ENCODE measurements at places on chromosomes 11 and 22.

DNA sequence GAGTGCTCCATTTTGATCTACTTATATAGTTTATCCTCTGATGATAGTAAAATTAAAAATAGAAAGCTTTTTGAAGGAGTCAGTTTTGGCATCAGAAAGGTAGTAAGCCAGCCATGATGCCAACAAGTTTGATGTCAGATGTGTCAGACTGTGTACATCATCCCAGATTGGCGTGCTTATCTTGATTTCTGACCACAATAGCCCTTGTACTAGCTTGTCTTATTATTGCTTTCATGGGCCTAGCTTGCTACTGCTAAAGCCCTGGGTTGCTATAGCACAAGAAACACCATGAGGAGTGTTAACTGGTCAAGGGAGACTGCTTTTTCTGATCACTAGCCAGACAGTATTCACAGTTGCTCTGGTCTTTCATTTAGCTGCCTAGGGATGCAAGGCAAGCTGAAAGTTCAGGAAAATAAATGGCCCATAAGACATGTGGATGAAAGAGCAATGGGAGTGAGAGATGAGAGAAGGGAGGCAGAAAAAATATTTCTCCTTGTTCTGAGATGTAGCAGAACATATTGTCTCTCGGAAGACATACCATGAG lies 1038.5 kb downstream of the JRKL start:
- no peak for DNase-seq

- DNase-seq: no peak
Observed at GRCh38 chr11:116500947-116501602, 271.7 kb downstream of the BUD13 start.

DNA sequence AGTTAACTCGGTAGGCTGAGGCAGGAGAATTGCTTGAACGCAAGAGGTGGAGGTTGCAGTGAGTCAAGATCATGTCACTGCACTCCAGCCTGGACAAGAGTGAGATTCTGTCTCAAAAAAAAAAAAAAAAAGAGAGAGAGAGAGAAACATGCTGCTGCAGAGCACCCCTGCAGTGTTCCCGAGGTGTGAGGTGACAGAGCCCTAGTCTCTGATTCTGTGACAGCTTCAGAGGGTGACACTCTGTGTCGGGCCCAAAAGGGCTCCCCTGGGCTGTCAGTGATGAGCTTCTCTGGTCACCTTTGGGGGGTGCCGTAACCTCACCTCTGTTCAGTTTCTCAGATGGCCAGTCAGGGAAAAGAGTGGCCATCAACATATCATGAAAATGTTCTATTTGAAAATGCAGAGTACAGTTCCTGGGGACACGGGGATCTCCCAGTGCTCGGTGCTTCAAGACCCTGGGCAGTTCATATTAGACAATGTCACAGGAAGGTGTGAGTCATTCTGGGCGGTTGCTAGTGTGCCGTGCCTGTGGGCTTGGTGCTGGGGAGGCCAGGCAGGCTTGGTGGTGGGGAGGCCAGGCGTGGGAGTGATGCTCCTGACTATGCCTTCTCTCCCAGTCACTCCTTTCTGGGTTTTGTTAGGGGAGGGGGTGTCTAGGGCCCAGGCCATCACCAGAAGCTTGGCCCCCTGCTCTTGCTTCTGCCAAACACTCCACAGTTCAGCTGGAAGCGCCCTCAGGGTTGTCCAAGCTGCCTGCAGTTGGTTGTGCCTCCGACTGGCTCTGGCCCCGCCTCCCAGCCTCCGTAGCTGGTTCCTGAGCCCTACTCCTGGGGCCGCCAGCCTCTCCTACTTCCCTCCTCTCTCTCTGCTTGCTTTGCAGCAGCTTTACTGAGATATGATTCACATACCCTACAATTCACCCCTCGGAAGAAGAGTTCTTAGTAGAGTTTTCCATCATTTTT lies 52.5 kb upstream of the CLDN5 start:
- DNase-seq: peak; percentile 18

DNA sequence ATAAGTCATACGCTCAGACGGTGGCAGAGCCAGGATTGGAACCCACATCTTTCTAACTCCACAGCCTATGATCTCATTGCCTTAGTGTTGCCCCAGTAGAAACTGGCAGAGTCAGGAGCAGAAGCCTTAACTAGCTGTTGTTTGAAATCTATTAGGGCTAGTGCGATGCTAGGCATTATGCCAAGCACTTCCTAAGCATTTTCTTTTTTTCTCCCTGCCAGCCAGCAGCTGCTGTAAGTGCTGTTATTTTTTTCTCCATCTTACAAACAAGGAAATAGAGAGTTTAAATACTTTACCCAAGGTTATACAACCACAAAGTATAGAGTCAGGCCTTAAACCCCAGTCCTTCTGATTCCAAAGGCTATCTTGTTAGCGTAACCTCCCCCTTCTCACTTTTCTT lies 161.0 kb upstream of the SORL1-AS1 start:
- DNase-seq: peak; percentile 17

- peak; percentile 69 for DNase-seq
Observed at GRCh38 chr11:27184458-27185312, 144.1 kb downstream of the BBOX1 start.

GRCh38 chr22:19064354-19065054 lies 57.7 kb downstream of the DGCR2 start:
- DNase-seq: no peak

- no peak for DNase-seq
Observed at GRCh38 chr11:106001304-106002012, 20.6 kb downstream of the MSANTD4 start.

GRCh38 chr22:38923463-38924346 lies 33.7 kb upstream of the APOBEC3A start:
- peak; percentile 77 for DNase-seq

- DNase-seq: no peak
Observed at GRCh38 chr11:44831605-44832394, 105.0 kb downstream of the TSPAN18 start.

GRCh38 chr11:70713086-70713835 lies 314.9 kb downstream of the CTTN start:
- DNase-seq: no peak

DNA sequence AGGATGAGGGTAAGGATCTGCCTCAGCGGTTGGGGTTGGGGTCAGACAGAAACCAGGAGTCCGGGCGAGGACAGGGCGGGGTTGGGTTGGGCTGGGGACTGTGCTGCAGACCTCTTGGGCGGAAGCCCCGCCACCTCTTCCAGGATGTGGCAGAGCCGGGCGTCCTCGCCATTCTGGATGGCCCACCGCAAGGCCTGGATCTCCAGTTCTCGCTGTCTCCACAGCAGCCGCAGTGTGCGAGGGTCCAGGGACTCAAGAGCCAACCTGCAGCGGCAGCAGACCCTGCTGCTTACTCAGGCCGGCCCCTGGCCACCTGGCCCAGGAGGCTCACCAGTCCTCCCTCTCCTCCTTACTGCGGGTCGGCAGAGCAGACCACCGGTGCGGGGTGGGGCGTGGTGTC lies 2.0 kb downstream of the LMNTD2 start:
- DNase-seq: no peak

DNA sequence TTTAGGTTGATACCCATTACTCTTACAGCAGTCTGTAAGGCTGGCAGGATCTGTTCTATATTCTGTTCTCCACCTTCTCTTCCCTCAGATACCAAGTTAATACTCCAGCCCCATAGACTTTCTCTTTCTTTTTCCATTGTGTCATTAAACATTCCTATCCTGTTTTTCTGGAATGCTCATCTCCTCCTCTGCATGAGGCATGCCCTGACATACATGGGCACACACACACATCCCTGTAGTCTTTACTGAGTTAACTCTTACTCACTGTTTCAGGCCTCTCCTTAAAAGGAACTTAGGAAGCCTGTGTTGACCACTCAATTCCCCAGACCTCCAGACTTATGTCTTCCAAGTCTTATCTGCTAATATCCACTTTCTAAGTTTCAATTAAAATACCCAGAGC lies 476.8 kb downstream of the METTL15 start:
- DNase-seq: peak; percentile 53

- no peak for DNase-seq
Observed at GRCh38 chr11:121018746-121019145, 5.2 kb upstream of the TBCEL start.

GRCh38 chr11:74685905-74686304 lies 45.3 kb downstream of the CHRDL2 start:
- DNase-seq: no peak

GRCh38 chr22:36366291-36366708 lies 21.5 kb downstream of the MYH9 start:
- DNase-seq: no peak

GRCh38 chr11:59175091-59175501 lies 3.2 kb downstream of the DTX4 start:
- no peak for DNase-seq

GRCh38 chr11:9888938-9889337 lies 225.1 kb downstream of the SWAP70 start:
- DNase-seq: no peak

- peak; percentile 3 for DNase-seq
Observed at GRCh38 chr11:14764579-14765527, 121.2 kb downstream of the PDE3B start.

DNA sequence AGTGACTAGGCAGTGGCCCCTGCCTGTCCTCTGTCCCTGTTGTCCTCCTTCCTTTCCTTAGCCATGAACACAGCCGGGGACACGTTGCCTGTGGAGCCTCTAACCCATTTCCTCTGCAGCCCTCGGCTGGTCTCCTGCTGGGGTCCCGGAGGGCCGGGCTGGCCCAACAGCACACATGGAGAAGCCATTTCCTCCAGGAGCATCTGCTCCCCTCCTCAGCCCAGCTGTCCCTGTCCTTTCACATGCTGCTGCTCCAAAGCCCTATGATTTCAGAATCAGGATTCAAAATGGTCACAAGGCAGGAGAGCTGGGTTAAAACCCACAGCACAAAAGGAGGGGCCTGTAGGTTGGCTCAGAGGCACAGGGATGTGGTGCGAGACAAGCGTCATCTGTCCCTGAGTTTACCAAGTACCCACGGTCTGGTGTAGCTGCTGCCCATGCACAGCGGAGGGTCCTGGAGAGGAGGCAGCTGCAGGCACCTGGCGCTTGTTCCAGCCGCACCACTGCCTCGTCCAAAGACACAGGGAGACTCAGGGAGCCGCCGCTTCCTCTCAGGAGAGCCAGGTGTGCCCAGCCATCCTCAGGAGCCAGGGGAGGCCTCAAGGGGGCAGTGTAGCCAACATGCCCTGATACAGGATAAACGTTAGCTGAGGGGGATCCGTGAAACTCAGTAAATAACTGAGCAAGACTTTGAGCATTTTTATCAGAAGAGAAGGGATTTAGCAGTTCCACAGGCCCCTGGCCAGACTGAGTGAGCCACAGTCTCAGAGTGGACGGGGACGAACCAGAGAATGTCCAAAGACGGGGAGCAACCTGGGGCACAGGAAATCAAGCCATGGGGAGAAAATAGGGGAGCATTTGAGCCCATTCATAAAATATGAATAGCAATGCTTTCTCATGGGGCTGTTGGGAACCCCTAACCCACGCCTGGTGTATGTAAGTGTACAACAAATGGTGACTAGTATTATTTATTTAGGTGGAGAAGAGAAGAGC lies 3.9 kb upstream of the VSIG10L2 start:
- DNase-seq: peak; percentile 23

DNA sequence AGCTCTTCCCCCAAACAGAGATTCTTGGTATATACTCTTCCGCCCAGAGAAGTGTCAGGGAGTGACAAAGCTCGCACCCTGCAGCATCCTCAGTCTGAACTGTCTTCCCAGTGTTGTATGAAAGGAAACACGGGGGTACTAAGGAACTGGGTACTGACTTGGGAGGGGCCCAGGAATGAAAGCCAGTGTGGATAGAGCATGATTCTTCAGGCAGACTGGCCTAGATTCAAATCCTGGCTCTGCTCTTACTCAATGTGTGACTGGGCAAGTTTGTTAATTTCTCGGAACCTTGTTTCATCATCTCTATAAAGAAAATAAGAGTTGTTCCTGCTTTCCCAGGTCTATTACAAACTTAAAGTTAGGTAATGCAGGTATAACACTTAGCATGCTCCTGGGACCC lies 266.0 kb upstream of the NARS2 start:
- peak; percentile 61 for DNase-seq

DNA sequence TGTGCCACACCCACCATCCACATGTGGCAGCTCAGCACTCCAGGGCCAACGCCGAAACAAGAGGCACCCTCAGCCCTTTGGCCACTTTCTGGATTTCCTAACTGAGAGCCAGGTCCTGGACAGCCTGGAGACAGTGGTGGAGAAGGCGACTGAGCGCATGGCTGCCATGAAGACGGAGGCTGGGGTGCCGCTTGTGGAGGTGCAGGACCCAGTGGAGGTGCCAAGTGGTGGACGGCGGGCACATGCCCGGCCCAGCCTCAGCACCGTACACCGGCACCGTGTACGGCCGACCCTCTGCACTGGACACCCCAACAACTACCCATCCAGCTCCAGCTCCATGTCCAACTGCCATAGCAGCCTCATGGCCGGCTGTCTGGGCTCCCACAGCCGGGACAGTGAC lies 1.5 kb downstream of the CCDC116 start:
- DNase-seq: no peak

DNA sequence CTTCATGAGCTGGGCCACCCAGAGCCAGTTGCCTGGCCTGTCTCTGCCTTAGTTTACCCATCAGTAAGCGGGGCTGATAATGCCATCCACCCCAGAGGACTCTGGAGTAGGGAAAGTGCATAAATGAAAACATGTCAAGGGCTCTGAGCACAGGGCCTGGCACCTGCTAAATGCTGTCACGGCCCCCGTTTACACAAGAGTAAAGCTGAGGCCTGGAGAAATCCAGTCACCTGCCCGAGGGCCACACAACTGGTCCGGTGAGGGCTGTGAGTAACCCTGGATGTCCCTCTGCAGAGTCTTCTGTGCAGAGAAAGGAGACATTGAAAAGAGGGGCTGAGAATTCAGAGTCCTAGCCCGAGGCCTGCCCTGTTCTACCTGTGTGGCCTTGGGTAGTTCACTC lies 110.6 kb upstream of the ANO1 start:
- no peak for DNase-seq

GRCh38 chr11:60931917-60932316 lies 7.7 kb downstream of the TMEM132A start:
- no peak for DNase-seq

DNA sequence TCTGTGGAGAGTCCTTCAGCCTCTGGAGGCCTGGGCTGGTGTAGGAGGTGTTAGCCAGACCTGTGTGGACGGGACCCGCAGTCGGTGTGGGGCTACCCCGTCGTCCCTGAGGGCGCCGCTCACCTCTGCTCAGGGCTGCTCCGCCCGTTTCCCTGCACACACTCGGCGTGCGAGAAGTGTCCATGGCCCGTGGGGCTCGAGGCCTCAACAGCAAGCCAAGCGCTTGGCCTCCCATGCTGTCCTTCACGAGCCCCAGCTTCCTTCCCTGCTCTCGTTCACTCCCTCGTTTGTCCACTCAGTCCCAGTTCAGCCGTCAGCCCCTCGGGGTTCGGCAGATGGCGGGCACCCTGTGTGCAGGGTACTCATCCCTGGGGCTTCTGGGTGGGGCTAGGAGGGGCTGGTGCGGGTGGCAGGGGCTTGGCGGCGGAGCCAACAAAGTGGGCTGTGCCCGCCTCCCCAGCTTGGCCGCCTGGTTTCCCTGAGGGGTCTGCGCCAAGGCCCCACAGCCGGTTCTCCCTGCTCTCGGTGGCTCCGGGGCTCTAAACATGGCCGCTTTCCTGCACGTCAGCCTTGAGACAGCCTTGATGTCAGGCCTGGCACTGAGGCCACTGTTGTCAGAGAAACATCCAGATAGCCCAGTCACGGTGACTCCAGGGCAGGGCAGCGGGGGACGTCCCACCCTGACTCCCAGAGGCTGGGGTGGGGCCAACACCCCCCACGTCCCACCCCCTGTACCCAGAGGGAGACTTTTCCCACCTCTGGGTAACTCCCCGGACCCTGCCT lies 3.3 kb downstream of the MUC6 start:
- no peak for DNase-seq
